Skin of body (tissue), 3 donors: ENCODE measurements at places on chromosomes 6 and 20. TPM values are rescaled to one million over a fixed set of nuclear protein-coding genes. Genes with fewer than 3 reads are reported as not detected.

GRCh38 chr6:161344626-161345025, 70.8 kb upstream of the AGPAT4 start:
- no peak for DNase-seq

DNA sequence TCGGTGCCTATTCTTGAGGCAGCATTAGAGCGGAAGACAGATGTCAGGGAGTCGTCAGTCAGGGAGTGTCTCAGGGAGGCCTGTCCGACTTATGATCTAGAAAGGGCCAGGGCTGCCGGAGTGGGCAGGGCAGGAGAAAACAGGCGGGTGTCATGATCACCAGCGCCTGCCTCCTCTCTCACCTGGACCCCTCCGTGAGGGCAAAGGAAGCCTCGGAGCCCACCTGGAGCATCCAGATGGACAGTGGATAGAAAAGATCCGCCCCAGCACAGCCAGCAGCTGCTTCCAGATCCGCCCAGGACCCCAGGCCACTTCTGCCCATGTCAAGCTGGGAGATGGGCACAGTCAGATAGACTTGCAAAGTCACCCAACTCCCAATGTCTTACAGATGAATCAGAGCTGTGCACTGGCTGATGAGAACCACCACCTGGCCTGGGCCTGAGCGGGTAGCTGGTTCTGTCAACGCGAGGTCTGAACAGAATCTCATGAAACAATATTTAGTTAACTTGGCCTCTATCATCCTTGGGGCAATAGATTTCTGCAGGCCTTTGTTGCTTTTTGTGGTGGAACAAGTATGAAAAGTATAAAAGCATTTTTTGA, 22.2 kb downstream of the PSMG4 start:
- DNase-seq = no peak

Gene WDR27
- 32.8 TPM for total RNA-seq

Gene E2F1
- total RNA-seq = 3.7 TPM

DNA sequence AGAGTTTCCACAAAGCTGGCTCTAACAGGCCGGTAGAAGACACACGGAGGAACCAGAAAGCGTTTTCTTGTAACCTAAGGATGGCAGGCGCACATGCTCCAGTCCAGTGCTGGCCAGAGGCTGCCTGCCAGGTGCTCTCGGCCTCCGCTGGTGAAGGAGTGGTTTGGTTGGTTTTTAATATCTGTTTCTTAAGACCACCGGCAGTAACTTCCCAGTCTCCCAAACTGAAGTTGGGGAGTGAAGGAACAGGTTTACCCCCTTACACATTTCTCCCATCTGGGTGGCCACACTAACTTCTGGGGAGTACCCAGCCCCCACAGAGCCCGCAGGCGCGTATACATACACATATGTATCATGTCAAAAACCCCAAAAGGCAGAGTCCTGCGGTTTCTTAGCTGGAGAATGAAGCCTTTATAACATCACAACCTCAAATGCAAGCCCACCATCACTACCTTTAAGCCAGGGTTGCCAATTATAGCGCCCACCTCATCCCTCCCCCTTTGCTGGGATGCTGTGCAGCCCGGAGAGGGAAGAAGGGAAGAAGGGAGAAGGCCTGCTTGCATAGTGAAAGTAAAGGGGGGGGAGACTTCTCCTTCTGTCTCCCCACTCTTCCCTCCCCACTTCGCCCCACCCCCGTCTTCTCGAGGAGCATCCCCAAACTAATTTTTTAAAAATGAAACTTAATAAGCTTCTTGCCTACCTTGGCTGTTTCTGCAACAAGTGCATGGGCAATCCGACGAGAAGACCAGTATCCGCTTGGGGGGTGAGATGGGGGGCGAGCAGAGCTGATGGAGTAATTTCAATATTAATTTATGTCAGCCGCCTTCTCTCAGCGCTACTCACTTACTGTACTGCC, 1.0 kb downstream of the TRERF1 start:
- no peak for DNase-seq

DNA sequence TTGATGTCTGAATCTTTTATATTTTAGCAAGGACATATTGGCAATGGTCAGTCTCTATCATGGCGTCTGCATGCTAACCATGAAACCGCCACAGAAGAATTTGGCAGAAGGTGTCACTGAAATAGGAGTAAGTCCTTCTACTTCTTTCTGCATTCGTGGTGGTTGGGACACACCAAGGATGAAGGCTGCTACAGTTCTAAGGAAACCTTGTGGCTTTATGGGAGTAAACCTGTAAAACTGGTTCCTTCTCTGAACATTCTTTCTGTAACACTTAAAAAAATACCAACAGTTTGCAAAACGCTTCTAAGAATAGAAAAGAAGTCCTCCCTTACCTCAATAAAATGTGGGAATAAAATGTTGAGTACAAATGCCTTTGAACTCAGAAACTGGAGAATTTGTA, 195.3 kb downstream of the SLC24A3 start:
- DNase-seq = peak; percentile 3

DNA sequence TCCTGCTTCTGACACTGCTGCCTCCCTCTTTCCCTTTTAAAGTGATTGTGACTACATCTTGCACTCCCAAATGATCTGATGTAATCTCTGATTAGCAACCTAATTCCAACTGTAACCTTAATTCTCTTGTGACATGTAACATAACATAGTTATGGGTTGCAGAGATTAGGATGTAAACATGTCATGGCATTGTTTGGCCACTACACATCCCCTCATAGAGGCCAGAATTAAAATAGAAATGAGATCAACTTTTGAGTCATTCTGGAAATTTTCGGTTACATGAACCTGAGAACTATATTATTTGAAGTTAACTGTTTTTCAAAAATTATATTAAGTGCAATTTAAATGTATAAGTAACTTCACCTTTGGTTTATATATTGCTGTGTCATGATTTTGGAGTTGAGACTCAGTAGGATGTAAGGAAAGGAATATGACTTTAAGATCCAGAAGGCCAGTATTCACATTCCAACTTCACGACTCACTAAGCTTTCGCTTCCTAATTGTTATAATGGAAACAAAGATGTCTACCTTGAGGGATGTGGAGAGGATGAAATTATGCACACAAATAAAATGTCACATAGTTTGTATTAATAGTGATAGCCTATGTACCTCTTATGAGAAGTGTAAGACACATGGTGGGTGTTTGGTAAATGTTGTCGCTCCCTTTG, 611.9 kb upstream of the MAP3K7 start:
- DNase-seq = no peak

Gene TMEM74B
- total RNA-seq = 2.5 TPM

DNA sequence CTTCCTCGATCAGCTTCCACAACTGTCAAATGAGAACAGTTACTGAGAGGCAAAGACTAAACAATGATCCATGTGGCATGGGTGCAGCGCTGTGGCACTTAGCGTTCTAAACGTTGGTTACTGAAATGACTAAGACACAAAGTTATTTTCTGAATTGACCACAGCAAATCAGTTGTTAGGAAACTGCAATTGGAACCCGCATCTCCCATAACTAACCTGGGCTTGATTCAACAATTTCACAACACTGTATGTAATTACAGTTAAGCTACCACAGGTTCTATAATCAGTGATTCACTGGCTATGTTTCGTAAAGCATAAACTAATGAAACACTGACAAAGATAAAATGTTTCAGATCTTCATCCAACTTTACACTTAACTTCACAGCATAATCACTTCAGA, 12.5 kb downstream of the WDR27 start:
- DNase-seq = no peak

Gene NMBR
- total RNA-seq = not detected

GRCh38 chr6:134706153-134706552, 243.7 kb downstream of the ALDH8A1 start:
- DNase-seq = no peak

DNA sequence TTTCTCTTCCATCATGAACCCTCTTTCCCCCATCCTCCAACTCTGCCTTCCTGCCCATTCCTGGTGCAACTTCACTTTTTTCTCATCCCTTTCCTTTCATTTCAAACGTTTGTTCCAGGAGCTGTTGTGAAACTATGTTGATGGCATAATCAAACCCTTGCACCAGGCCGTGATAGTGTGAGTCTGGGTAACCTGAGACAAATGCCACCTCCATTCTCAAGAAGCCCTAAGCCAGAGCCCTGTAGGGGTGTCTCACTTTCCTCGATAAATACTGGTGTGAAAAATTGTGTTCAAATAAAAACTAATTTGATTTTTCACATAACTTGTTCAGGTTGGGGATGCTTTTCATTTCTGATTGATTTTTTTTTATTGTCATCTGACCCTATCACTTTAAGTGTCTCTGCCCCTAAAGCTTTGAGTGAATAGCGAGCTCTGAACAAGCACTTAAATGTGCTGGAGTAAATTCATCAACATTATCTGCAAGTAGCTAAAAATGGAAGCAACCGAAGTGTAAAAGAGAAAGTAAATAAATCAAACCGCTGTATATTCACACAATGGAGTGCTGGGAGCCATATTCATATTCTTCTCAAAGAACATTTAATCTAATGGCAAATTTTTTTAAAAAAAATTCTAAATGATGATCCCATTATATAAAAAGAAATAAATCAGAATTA, 303.1 kb upstream of the CDYL start:
- no peak for DNase-seq

GRCh38 chr6:125994670-125995488, 8.5 kb downstream of the TRMT11 start:
- DNase-seq = no peak

DNA sequence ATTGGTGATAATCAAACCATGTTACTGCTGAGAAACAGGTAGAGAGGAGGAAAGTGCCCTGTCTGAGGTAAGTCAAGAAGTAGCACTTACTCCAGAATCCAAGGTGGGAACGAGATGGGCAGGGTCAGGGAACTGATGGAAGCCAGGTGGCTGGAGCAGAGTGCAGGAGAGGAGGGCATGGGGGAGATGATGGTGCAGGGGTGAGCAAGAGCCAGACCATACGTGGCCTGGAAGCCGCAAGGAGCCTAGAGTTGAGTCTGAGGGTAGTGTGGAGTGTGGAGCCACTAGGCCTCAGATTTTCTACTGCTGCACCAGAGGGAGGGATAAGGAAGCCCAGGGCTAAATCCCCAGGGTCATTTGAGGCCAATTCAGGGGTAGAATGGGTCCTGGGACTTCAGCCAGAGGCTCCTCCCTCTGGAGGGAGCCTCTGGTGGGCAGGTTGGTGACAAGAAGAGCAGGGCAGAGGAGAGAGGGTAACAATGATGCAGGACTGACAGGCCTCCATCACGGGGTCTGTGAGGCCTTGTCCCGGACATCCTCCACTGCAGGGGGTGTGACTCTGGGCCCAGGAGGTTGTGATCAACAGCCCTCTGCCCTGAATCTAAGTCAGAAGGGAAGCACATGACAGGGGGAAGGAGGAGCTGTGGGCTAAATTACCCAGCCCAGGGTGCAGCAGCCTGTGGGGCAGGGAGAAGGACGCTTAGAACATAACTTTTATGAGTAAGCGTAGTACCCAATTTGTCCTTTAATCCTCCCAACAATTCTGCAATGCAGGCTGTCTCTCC, 28.7 kb downstream of the COX4I2 start:
- no peak for DNase-seq

Gene ERVFRD-1
- 0.10 TPM for total RNA-seq

DNA sequence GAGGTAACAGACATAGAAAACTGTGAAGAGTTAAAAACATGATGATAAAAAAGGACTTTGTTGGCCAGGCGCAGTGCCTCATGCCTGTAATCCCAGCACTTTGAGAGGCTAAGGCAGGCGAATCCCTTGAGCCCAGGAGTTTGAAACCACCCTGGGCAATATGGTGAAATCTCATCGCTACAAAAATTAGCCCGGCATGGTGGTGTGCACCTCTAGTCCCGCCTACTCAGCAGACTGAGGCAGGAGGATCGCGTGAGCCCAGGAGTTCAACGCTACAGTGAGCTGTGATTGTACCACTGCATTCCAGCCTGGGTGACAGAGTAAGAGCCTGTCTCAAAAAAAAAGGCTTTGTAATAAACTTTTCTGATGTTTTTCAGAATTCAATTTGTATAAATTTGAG, 60.1 kb downstream of the GFOD1 start:
- no peak for DNase-seq

Gene TOP1
- 33.4 TPM for total RNA-seq

Gene APOM
- total RNA-seq = 1.2 TPM

DNA sequence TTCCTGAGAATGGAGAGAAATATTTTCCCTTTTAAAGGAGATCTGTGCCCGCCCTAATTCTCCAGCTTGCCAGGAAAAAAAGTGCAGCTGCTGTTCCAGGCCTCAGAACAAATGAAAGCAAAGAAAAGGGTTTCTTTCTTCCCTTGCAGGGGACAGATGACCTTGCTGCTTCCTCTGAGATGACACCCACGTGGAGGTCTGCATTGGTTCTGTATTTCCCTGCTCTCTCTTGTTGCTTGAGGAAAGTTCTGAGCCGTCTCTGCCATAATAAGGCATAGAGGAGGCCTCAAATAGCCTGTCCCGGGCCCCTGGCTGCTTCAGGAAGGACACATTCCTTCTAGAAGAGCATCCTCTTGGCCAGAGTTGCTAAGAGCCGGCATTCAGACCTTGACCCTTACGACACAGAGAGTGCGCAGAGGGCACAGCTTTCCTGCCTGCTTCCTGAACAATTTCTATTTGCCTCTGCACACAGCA, 501.8 kb upstream of the SULF2 start:
- no peak for DNase-seq

DNA sequence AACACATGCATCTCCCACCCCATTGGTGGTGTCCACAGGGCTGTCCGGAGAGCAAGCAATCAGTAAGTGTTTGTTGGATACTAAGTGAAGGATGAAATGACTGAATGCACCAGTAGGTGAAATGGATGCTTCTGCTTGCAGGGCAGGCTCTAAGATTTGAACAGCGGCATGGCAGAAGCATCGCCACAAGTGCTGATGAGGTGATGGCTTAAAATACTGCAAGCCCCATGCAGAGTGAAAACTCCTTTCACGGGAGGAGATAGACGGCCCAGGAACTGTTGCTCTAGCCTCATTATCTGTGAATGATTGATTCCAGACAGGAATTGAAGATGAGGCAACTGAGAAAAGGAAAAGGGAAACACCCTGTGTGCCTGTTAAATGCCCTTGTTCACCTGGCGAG, 158.9 kb downstream of the LY86 start:
- DNase-seq = no peak

- DNase-seq = no peak
Observed at GRCh38 chr6:36729161-36729524, 31.5 kb downstream of the RAB44 start.

- peak; percentile 80 for DNase-seq
Observed at GRCh38 chr6:131321589-131321988, 186.3 kb downstream of the AKAP7 start.

- no peak for DNase-seq
Observed at GRCh38 chr20:24810676-24811407, 138.2 kb upstream of the CST7 start.

DNA sequence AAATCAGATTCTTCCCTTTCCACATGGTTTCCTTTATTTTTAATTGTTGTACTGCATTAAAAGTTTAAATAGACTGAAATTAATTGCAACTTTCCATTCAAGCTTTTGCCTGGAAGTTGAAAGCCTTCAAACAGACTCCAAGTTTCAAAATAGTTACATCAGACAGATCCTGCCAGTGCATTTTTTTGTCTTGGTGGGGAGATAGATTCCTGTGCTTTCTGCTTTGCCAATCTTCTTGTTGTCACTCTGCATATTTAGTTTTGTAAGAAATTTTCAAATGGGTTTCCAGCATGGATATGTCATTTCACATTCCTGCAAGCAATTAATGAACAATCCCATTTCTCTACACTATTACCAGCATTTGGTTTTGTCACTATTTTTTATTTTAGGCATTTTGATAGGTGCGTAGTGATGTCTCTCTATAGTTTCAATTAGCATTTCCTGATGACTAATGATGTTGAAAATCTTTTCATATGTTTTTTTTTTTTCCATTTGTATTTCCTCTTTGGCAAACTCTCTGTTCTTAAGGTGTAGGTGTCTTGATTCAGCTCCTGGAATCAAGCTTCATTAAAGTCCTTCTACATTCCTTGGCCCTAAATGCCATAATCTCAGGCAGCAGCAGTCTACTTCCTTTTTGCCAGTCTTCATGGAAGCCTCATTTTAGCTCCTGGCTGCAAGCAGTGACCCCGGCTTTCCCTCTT, 40.5 kb downstream of the SCP2D1 start:
- DNase-seq = no peak
